ENCODE measurements at places on chromosomes 6 and 20.

- DNase-seq: no peak
These were observed 247.9 kb downstream of the ZFAND3 start for GRCh38 chr6:38067263-38067980.

- peak; percentile 29 for DNase-seq
These were observed 535 bp downstream of the NKAIN2 start for GRCh38 chr6:123804014-123804786.

DNA sequence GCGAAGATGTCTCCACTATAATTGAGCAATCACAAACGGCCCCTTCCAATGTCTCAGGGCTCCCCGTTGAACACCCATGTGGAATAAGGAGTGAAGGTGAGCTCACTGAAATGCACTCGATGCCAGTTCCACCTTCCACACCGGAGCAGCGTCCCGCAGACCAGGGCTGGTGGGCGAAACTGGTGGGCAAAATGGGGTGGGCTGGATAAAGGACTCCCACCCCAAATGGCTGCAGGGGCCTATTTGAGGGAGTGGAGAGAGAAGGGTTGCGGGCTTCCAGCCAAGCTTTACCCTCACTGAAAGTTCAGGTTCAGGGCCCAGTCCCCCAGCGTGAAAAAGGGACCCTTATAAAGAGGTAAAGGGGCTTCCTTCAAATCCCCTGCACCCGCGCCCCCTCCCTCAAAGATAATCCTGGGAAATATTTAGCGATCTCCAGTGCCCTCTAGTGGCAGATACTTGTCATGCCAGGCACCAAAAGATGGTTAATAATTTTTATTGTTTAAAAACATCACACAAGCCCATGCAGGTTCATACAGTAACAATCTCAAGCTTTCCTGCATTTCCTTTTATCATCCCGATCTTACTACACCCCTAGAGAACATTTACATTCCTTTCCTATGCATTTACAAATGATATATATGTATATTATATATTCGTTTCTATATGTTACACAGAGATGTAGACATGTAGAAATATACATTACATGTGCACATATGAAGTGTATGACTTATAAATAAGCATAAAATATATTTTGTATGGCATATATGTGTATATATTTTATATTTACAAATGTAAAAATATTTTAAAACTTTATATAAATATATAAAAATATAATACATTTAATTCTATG is 58.2 kb upstream of the NKX2-2 start:
- DNase-seq: no peak

DNA sequence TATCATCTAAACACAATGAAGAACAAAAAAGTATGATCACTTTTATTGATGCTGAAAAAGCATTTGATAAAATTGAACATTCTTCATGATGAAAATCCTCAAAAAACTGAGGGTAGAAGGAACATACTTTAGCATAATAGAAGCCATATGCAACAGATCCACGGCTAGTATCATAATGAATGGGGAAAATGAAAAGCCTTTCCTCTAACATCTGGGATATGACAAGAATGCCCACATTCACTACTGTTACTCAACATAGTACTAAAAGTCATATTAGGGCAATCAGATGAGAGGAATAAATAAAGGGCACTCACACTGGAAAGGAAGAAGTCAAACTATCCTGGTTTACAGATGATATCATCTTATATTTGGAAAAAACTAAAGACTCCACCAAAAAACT is 256.6 kb downstream of the RFPL4B start:
- no peak for DNase-seq

DNA sequence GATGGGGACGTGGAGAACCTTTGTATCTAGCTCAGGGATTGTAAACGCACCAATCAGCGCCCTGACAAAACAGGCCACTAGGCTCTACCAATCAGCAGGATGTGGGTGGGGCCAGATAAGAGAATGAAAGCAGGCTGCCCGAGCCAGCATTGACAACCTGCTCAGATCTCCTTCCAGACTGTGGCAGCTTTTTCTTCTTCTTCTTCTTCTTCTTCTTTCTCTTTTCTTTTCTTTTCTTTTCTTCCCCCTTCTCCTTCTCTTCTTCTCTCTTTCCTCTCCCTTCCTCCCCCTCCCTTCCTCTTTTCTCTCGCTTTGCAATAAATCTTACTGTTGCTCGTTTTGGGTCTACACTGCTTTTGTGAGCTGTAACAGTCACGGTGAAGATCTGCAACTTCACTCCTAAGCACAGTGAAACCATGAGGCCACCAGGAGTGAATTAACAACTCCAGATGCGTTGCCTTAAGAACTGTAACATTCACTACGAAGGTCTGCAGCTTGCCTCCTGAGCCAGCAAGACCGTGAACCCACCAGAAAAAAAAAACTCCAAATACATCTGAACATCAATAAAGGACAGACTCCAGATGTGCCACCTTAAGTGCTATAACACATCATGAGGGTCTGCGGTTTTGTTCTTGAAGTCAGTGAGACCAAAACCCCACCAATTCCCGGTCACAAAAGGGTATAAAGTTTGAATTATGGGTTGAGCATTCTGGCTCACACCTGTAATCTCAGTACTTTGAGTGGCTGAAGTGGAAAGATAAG is 19.6 kb upstream of the SERPINB1 start:
- DNase-seq: no peak
